ENCODE measurements at places on chromosomes 12 and 14. TPM values are rescaled to one million over a fixed set of nuclear protein-coding genes. Genes with fewer than 3 reads are reported as not detected.

- H3K27me3 ChIP-seq: no peaks in the 10 kb centered on the region
- H3K4me3 ChIP-seq: no peak overlapping the region
- peak; percentile 11 for DNase-seq
- H3K36me3 ChIP-seq: no peaks in the 10 kb centered on the region
- H3K4me1 ChIP-seq: peaks cover 27% of the 10 kb centered on the region
These were observed 3.6 kb downstream of the ZNF839 start for GRCh38 chr14:102323102-102323501.

- H3K36me3 ChIP-seq: peaks cover 1% of the 10 kb centered on the region
- no peak for DNase-seq
- no peaks in the 10 kb centered on the region for H3K4me1 ChIP-seq
These were observed 62.3 kb downstream of the UNC79 start for GRCh38 chr14:93493054-93493453.

DNA sequence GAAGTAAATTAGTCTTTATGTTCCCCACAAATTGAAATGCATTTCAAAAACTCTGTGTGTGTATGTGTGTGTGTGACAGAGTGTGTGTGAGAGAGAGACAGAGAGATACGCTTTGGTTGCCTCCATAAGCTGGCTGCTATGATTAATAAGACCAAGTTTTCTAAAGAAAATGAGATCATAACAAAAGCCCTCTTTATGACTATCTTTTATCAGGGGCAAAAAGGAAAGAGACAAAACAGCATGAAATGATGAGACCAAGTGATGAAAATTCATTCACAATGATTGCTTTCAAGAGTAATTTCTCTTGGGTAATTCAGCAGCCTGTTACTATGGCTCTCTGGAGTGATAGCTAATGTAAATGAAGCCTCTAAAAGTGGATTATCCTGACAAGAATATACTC lies 277.6 kb upstream of the PLEKHG7 start:
- H3K36me3 ChIP-seq: peaks cover 2% of the 10 kb centered on the region
- H3K27me3 ChIP-seq: no peaks in the 10 kb centered on the region
- H3K27ac ChIP-seq: no peak overlapping the region
- DNase-seq: no peak

DNA sequence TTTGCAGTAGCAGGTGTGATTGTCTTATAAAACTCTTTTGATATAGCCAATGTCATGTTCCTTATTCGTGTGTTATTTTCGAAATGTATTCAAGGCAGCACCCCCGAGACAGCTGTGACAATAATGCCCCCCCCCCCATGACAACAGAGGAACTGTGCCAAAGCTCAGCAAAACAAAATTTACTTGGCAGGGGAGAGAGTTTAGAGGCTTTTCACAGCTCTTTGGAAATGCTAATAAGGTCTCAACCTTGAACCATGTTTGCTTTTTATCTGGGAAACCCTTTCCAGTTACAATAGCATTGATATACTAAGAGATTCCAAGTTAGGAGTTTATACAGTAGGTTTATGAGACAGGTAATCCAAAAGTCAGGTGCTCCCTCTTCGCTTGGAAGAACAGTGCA lies 56.4 kb upstream of the USP44 start:
- H3K4me1 ChIP-seq: peaks cover 3% of the 10 kb centered on the region
- no peaks in the 10 kb centered on the region for H3K27me3 ChIP-seq
- no peak overlapping the region for H3K27ac ChIP-seq
- H3K36me3 ChIP-seq: no peaks in the 10 kb centered on the region
- H3K4me3 ChIP-seq: no peak overlapping the region

CLEC4C gene
- not detected for total RNA-seq

PRB2 gene
- total RNA-seq: not detected

DNA sequence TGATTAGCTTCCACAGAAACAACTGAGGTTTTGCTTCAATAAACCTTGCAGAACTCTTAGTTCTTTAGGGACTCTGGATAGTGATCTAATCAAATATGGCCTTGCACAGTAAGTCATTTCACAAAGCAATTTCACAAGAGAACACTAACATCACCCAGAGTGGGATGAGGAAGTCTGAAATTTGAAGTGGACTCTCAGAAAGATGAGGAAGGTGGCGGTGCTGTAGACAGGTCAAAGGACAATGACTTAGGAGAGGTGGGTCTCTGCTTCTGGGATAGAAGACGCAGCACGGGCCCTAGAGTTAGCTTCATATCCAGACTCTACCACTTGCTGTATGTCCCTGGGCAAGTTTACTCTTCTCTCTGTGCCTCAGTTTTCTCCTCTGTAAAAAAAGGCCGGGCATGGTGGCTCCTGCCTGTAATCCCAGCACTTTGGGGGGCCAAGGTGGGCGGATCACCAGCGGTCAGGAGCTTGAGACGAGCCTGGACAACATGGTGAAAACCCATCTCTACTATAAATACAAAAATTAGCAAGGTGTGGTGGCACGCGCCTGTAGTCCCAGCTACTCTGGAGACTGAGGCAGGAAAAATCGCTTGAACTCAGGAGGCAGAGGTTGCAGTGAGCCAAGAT lies 18.9 kb downstream of the FOS start:
- H3K27ac ChIP-seq: no peak overlapping the region
- no peaks in the 10 kb centered on the region for H3K27me3 ChIP-seq
- H3K4me1 ChIP-seq: peaks cover 36% of the 10 kb centered on the region

GRCh38 chr14:34012978-34013720 lies 62.3 kb upstream of the EGLN3 start:
- DNase-seq: no peak
- peaks cover 2% of the 10 kb centered on the region for H3K36me3 ChIP-seq
- H3K4me1 ChIP-seq: peaks cover 14% of the 10 kb centered on the region
- peak overlapping the region; percentile 31 for H3K27ac ChIP-seq
- H3K27me3 ChIP-seq: peaks cover 4% of the 10 kb centered on the region

CLEC4A gene
- total RNA-seq: 0.28 TPM

DNA sequence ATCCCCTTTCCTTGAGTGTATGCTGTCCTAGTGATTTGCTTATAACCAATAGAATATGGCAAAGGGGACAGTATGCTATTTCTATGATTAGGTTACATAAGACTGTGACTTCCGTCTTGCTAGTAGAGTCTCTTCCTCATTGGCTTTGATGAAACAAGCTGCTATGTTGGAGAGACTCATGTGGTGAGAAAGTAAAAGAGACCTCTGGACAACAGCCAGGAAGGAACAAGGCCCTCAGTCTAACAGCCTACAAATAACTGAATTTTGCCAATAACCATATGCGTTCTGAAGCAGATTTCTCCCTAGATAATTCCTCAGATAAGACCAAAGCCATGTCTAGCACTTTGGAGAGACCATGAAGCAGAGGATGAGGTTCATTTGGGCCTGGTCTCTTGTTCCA lies 134.5 kb upstream of the NAV3 start:
- no peak for DNase-seq
- H3K4me1 ChIP-seq: no peaks in the 10 kb centered on the region
- H3K27ac ChIP-seq: no peak overlapping the region
- no peaks in the 10 kb centered on the region for H3K36me3 ChIP-seq
- H3K27me3 ChIP-seq: no peaks in the 10 kb centered on the region
- H3K4me3 ChIP-seq: no peak overlapping the region

GRCh38 chr14:71243697-71244096 lies 336.4 kb downstream of the PCNX1 start:
- no peaks in the 10 kb centered on the region for H3K27me3 ChIP-seq
- DNase-seq: no peak
- peaks cover 32% of the 10 kb centered on the region for H3K4me1 ChIP-seq
- no peak overlapping the region for H3K27ac ChIP-seq

CLEC6A gene
- total RNA-seq: not detected

GRCh38 chr12:117343296-117343695 lies 18.1 kb downstream of the NOS1 start:
- H3K27me3 ChIP-seq: peaks cover 12% of the 10 kb centered on the region
- H3K4me3 ChIP-seq: no peak overlapping the region
- no peak overlapping the region for H3K27ac ChIP-seq
- DNase-seq: no peak
- H3K4me1 ChIP-seq: no peaks in the 10 kb centered on the region

- DNase-seq: no peak
- no peak overlapping the region for H3K4me3 ChIP-seq
- H3K4me1 ChIP-seq: peaks cover 18% of the 10 kb centered on the region
- no peaks in the 10 kb centered on the region for H3K27me3 ChIP-seq
- no peak overlapping the region for H3K27ac ChIP-seq
These were observed 10.8 kb downstream of the TAOK3 start for GRCh38 chr12:118361889-118362288.

DNA sequence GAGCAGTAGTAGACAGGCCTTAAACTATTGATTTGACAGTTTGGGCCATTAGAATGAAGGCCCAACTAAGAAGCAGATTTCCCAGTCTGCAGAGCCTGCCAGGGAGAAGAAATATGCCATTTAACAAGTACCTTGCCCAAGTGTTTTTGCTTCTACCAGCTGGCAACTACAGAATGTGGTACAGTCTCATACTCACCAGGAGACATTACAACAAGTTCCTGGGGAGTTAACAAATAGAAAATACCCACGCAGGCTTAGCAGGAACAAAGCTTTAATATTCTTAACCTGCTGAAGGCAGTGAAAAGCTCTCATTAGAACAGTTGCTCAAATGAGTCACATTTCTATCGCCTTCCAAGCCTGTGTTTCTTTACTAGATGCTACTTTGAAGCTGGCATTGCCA lies 241.0 kb downstream of the TMEM117 start:
- no peaks in the 10 kb centered on the region for H3K36me3 ChIP-seq
- H3K27ac ChIP-seq: no peak overlapping the region
- H3K27me3 ChIP-seq: no peaks in the 10 kb centered on the region
- H3K4me3 ChIP-seq: no peak overlapping the region
- no peak for DNase-seq

DNA sequence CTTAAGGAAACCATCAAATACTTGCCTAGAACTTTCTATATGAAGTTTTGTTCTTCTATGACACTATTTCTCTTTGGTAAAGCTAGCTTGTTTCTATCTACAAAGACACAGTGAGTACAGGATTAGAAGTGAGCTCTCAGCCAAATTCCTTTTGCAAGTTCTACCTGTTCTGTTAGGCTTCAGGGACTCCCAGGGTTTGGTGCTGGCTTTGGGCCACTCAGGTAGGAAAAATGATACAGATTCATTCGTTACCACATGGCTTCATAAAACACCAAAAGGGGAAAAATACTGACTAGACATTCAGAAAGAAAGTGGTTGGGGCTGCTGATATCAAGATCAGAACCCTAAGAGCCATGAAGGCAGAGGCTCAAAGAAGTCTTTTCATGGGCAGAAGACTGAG lies 13.8 kb downstream of the ZC2HC1C start:
- peak overlapping the region; percentile 32 for H3K27ac ChIP-seq
- no peak overlapping the region for H3K4me3 ChIP-seq
- peaks cover 15% of the 10 kb centered on the region for H3K36me3 ChIP-seq
- H3K4me1 ChIP-seq: peaks cover 7% of the 10 kb centered on the region

DNA sequence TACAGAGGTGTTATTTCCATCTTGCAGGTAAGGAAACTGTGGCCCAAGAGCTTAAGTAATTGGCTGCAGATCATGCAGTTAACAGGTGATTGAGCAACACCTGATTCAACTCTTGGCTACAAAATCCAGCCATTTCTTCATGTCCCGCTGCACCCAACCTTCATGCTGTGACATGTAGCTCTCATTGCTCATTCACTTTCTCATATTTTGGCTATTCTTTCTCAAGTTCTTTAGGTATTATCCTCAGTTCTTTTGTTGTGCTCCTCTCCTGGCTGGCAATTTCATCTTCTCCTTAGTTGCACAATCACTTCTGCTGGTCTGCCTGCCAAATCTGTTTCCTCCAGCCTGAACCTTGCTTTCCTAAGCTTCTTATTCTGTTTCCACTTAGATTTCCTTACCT lies 300.8 kb downstream of the SSPN start:
- H3K27me3 ChIP-seq: no peaks in the 10 kb centered on the region
- H3K4me1 ChIP-seq: no peaks in the 10 kb centered on the region

GRCh38 chr12:113133666-113134065 lies 1.9 kb downstream of the RASAL1 start:
- H3K27me3 ChIP-seq: peaks cover 19% of the 10 kb centered on the region
- H3K4me1 ChIP-seq: peaks cover 19% of the 10 kb centered on the region
- no peak overlapping the region for H3K4me3 ChIP-seq
- no peaks in the 10 kb centered on the region for H3K36me3 ChIP-seq

GRCh38 chr12:131128556-131128955 lies 174.8 kb downstream of the ADGRD1 start:
- H3K36me3 ChIP-seq: no peaks in the 10 kb centered on the region
- no peak for DNase-seq
- H3K4me3 ChIP-seq: no peak overlapping the region
- H3K27me3 ChIP-seq: no peaks in the 10 kb centered on the region
- H3K27ac ChIP-seq: no peak overlapping the region
- no peaks in the 10 kb centered on the region for H3K4me1 ChIP-seq

GSC gene
- not detected for total RNA-seq

- H3K27me3 ChIP-seq: peaks cover 26% of the 10 kb centered on the region
- no peaks in the 10 kb centered on the region for H3K36me3 ChIP-seq
- no peak for DNase-seq
- no peaks in the 10 kb centered on the region for H3K4me1 ChIP-seq
These were observed 63.3 kb downstream of the TBX5 start for GRCh38 chr12:114342656-114343055.

GRCh38 chr14:102571043-102571442 lies 21.4 kb upstream of the RCOR1 start:
- no peak for DNase-seq
- H3K27me3 ChIP-seq: no peaks in the 10 kb centered on the region
- no peak overlapping the region for H3K4me3 ChIP-seq

GRCh38 chr14:20409226-20409625 lies 4.1 kb downstream of the TEP1 start:
- peak overlapping the region; percentile 30 for H3K27ac ChIP-seq
- H3K4me1 ChIP-seq: peaks cover 49% of the 10 kb centered on the region
- DNase-seq: no peak
- peaks cover 36% of the 10 kb centered on the region for H3K36me3 ChIP-seq

GRCh38 chr12:3745152-3745551 lies 7.8 kb downstream of the CRACR2A start:
- H3K4me1 ChIP-seq: peaks cover 26% of the 10 kb centered on the region
- DNase-seq: no peak
- no peak overlapping the region for H3K27ac ChIP-seq
- H3K36me3 ChIP-seq: peaks cover 48% of the 10 kb centered on the region
- no peaks in the 10 kb centered on the region for H3K27me3 ChIP-seq
- no peak overlapping the region for H3K4me3 ChIP-seq
